ENCODE measurements at places on chromosomes 4 and X. TPM values are rescaled to one million over a fixed set of nuclear protein-coding genes. Genes with fewer than 3 reads are reported as not detected.

The FBXL5 gene
- total RNA-seq = 97.4 TPM

The TRIML2 gene
- total RNA-seq = not detected

The GYG2 gene
- 10.9 TPM for total RNA-seq

The FDCSP gene
- total RNA-seq = not detected

The UCHL1 gene
- 63.4 TPM for total RNA-seq

The ANKRD37 gene
- 25.1 TPM for total RNA-seq

The PRDM8 gene
- total RNA-seq = 8.0 TPM

The TMPRSS11F gene
- total RNA-seq = not detected

The MAGEC2 gene
- total RNA-seq = not detected

The PALLD gene
- total RNA-seq = 104 TPM

The CACNA1F gene
- total RNA-seq = 0.22 TPM

The PRAF2 gene
- total RNA-seq = 29.6 TPM

The PRSS12 gene
- total RNA-seq = 1.1 TPM

The TMPRSS11E gene
- total RNA-seq = not detected

The SLITRK2 gene
- total RNA-seq = 10.8 TPM

The UGT2B11 gene
- total RNA-seq = not detected

The GRIPAP1 gene
- 53.5 TPM for total RNA-seq

The CFI gene
- 50.8 TPM for total RNA-seq

The HEPH gene
- 21.2 TPM for total RNA-seq

The RIBC1 gene
- total RNA-seq = 2.1 TPM

The HTRA3 gene
- total RNA-seq = 23.7 TPM

The CXCL11 gene
- 1.2 TPM for total RNA-seq

The KIAA1210 gene
- 0.27 TPM for total RNA-seq

The GRSF1 gene
- 38.9 TPM for total RNA-seq

The NAP1L5 gene
- 7.9 TPM for total RNA-seq

The ZNF81 gene
- total RNA-seq = 9.3 TPM

The RPL34 gene
- total RNA-seq = 980 TPM

The CYTL1 gene
- total RNA-seq = 8.3 TPM

The USP27X gene
- total RNA-seq = 4.4 TPM

The ERAS gene
- 0.36 TPM for total RNA-seq

The OGT gene
- total RNA-seq = 218 TPM

The ZFP92 gene
- 0.85 TPM for total RNA-seq

The SPANXB1 gene
- total RNA-seq = not detected

The RGN gene
- total RNA-seq = 6.0 TPM
